ENCODE measurements at places on chromosomes 3 and 15. TPM values are rescaled to one million over a fixed set of nuclear protein-coding genes. Genes with fewer than 3 reads are reported as not detected.

WNT7A gene
- total RNA-seq, result not detected

NDN gene
- 35.5 TPM for total RNA-seq

CPNE9 gene
- not detected for total RNA-seq

LRRN1 gene
- total RNA-seq, result 0.12 TPM

FAH gene
- total RNA-seq, result 21.9 TPM

CFAP91 gene
- 0.45 TPM for total RNA-seq

- peak; percentile 66 for DNase-seq
These were observed 475 bp downstream of the EIF4E3 start for GRCh38 chr3:71724584-71725270.

DNA sequence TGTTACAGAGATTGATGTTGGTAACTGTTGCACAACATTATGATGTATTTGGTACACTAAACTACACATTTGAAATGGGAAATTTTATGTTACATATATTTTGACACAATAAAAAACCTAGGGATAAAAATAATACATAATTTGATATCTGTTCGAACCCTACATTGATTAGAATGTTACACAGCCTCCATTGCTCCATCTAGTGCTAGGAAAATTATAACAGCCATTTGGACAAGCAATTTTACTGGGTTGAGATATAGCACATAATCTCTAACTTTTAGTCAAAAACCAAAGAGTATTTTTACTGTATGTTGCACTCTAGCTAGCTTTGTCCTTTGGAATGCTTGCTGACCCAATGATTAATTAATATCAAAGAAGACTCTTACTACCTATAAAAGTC, 108.1 kb downstream of the LSAMP start:
- no peak for DNase-seq

DNA sequence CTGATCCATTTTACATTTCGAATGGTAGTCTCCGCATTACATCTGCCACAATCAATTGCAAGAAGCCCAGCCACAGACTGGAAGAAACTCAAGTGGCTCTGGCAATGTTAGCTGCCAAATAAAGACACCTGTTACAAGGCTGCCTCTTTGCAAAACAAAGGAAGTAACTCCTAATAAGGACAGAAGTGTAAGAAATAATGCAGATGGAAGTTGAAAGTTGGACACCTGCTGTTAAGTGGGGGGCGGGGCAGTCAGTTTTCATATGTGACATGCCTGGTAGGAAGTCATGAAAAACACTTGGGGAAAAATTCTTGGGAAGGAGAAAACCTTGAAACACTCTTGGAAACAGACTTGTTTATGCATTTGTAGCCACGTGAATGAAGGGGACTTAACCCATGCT, 54.1 kb upstream of the ATP2C1 start:
- peak; percentile 32 for DNase-seq

- no peak for DNase-seq
These were observed 20.3 kb upstream of the RAB6B start for GRCh38 chr3:133915685-133916658.

DNA sequence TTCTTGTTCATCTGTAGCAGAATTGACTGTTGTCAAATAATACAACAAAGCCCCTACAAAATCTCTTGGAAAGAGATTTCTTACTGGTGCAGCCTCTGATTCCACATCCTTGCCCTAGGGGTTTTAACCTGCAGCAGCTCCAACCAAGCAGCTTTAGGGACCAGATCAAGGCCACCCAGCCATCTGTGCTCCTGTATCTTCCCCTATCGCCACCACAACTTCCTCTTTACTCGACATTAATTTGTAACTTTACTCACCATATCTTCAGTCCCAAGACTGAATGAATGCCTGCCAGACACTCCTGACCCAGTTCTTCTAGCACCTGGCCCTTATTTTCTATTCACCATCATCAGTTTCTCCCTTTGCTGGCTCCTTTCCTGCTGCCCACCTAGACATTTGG, 156.6 kb upstream of the IL12A start:
- DNase-seq, result no peak

GRCh38 chr15:76349301-76350070, 12.9 kb downstream of the ISL2 start:
- no peak for DNase-seq

- no peak for DNase-seq
These were observed 31.3 kb downstream of the GPR176 start for GRCh38 chr15:39888809-39889208.

DNA sequence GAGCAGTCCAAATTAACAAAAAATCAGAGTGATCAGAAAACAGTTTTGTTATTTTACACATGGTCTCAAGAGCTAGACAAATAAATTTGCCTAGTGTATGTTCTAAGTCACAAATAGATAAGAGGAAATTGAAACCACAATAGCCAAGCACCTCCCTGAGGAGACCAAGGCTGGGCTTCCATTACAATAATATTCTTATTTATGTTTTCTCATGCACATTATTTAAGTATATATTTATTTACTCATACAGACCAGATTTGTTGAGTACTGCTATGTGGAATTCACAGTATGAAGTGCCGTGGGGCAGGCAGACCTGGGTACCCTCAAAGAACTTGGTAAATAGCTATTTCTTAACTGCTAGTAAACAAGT, 242.3 kb upstream of the ICE2 start:
- DNase-seq, result no peak

GRCh38 chr3:61200270-61200669, 51.0 kb downstream of the FHIT start:
- DNase-seq, result no peak

- DNase-seq, result no peak
These were observed 27.2 kb upstream of the TNFSF10 start for GRCh38 chr3:172550347-172550943.

Measured in left ventricle myocardium superior (tissue), 1 donor.